ENCODE measurements at places on chromosomes 3 and 15. TPM values are rescaled to one million over a fixed set of nuclear protein-coding genes. Genes with fewer than 3 reads are reported as not detected.

DNA sequence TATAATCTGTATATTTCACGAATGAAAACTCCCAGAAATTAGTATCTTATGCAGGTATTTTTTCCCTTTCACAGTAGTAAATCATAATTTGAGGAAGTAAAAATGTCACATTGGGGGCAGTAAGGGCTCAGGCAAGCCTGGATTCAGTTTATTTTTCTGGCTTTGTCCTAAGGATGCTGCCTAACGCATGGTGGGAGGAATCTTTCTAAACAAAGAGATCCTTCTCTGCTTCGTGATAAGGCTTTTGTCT is 35.7 kb downstream of the DNASE1L3 start:
- no peak for DNase-seq

PSTPIP1 gene
- total RNA-seq = 1.2 TPM

P2RY12 gene
- total RNA-seq = 5.3 TPM

DNA sequence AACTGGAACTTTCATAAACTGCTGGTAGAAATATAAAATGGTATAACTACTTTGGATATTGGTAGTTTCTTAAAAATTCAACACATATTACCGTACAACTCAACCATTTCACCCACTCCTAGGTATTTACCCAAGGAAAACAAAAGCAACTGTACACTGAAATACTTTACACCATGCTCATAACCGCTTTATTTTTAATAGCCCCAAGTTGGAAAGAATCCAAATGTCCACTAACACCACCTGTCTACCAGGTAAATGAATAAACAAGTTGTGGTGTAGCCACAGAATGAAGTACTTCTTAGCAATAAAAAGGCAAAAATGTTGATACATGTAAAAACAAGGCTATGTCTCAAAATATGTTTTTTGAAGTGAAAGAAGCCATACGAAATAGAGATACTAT is 215.9 kb upstream of the PEX5L start:
- DNase-seq = no peak

DNA sequence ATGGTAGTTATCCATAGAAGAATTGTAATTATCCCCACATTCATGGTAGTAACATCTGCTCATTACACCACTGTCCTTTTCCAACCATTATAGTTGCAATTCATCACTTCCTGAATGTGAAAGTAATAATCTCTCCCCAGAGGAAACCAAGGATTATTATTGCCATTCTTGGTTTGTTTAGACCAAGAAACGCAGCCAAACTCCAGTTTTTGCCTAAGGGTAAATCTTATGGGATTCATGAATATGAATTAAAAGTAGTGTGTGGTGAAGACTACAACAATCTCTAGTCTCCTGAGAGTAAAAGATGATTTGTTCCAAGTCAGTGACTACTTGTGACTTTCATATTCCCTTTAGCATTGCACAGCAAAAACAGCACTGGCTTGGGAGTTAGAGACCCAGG is 45.7 kb upstream of the ABI3BP start:
- DNase-seq = no peak

NECTIN3 gene
- total RNA-seq = 71.3 TPM

DNA sequence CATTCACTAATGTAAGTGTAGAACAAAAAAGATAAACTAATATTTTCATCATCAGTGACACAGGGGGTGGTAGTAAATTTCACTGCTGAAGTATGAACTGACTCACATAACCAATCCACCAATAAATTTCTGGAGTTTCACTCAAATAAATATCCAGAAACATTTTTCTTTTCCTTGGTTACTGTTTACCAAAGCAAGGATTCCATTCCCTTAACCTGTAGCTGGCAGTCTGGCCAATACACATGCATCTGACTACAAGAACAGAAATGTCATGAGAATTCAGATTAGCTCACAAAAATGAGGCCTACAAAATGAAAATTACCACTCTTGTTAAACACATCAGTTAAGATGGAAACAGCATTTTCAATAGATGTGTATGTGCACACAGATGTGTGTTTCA is 80.3 kb downstream of the STAG1 start:
- no peak for DNase-seq

DNA sequence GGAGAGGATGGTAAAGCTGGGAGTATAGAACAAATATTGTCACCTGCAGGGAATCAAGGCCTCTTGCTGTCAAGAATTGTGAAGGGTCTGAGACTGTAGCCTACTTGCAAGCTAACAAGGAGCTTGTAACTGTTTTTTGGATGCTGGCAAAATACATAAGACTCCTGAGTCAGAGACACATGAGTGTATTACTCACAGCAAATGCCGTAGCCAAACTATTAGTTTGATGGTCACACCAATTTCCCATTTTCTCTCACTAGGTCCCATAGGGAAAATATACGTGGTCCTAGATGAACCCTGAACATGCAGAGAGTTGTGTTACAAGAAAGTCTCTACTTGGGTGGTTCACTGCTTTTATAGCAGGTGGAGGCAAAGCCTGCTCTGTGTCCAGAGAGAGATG is 44.7 kb upstream of the LIPC start:
- no peak for DNase-seq

- no peak for DNase-seq
These were observed 68.5 kb downstream of the WWTR1 start for GRCh38 chr3:149589332-149589731.

CNTN4 gene
- 56.6 TPM for total RNA-seq

DNA sequence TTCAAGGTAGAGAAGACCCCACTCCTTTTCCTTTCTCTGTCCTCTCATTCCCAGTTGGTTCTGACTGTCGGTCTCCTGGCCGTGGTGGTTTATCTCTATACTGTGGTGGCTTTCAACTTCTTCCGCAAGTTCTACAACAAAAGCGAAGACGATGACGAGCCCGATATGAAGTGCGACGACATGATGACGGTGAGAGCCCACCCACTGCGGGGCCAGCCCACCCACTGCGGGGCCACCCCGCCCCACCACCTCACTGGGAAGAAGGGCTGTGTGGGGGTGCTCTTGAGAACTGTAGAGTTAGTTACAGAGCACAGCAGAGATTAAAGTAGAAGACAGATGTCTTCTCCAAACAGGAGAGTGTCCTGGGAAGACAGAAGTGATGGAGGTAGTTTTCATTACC is 110.6 kb upstream of the CHRM5 start:
- no peak for DNase-seq

DNA sequence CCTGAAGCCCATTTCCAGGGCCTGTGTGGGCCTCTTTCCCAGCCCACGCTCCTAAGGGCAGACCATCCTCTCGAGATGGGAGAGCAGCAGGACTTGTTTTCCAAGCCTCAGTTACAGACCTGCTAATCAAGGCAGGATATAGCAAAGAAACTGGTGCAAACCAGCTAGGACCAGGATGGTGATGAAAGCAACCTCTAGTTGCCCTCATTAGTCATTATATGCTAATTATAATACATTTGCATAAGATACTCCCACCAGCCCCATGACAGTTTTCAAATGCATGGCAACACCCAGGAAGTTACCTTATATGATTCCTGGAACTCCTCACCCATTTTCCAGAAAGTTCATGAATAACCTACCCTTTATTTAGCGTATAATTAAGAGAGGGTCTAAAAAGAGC is 34.4 kb upstream of the TRH start:
- DNase-seq = no peak

PSMD2 gene
- 121 TPM for total RNA-seq

DNA sequence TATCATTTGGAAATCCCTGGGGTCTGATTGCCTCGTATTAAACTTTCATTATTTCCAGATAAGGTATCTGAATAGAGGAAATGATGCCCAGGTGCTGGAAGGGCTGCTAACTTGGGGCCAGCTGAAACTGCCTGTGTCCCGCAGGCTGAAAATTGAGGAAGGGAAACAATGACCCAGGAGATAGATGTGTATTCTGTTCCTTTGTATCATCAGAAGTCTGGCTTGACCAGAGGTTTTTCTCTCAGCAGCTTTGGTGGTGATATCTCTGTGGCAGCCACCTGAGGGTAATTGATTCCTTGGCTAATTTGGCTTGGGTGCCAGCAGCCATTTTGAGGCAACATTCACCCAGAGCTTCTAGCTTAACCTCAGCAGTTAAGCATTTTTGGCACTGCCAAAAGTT is 90.0 kb upstream of the STT3B start:
- no peak for DNase-seq

DNA sequence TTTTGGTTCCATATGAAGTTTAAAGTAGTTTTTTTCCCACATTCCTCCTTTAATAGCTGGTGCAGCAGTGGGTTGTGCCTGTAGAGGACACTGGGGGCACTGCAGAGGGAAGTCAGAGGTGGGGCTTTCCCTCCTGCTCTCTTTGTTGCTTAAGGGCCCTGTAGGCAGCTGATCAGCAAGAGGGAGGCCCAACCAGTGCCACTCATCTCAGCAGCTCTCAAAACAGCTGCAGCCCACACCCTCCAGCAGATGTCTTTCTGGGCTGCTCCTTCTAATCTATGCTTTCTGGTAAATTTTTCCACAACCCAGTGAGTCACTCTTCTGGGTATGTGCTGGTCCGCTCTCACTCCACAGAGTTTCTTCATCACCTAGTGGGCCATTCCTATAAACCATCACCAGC is 263.8 kb downstream of the FEZF2 start:
- DNase-seq = no peak

GOLGA6D gene
- not detected for total RNA-seq

GRCh38 chr3:155890671-155891190 is 20.3 kb downstream of the GMPS start:
- DNase-seq = no peak

GRCh38 chr3:7927864-7928263 is 573.8 kb upstream of the LMCD1 start:
- DNase-seq = no peak

NLGN1 gene
- total RNA-seq = 51.8 TPM

- DNase-seq = no peak
These were observed 349.5 kb upstream of the POU1F1 start for GRCh38 chr3:87625876-87626275.

GRCh38 chr3:180749322-180749721 is 70.0 kb upstream of the CCDC39 start:
- no peak for DNase-seq

JMJD7 gene
- 4.2 TPM for total RNA-seq

DNA sequence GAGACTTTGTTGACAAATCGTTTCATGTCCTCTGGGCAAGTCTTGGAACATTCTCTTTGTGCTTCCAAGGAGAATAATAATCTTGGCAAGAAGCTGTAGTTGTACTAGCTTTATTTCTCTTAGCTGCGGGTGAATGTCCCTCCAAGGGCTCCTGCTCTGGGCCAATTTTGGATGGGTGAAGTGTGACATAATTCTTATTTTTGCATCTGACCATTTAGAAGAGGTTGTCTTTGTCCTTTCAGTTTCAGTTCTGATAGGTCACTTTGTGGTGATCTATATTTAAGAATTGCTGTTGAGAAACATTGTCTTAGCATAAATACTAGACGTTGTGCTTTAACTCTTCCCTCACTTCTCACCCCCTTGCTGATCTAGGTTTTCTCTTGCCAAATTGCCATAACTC is 164.8 kb upstream of the RORA start:
- DNase-seq = no peak

LSMEM2 gene
- total RNA-seq = 0.79 TPM

DNA sequence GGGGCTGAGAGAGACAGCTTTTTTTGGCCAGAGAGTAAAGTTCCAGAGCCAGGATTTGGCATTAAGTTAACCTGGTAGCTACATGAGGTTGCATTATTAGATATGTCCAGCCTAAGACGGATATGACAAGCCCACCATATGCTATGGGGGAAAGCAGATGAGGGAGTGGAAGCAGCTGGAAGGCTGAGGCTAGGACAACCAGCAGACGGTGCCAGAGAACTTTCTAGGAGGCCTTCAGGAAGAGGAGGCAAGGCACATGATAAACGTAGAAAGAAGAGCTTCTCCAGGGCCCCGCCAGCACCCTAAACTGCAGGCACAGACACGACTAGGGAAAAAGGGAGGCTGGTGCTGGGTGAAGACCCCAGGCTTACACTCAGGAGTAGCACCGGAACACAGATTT is 87.0 kb downstream of the CTNNB1 start:
- no peak for DNase-seq

DNA sequence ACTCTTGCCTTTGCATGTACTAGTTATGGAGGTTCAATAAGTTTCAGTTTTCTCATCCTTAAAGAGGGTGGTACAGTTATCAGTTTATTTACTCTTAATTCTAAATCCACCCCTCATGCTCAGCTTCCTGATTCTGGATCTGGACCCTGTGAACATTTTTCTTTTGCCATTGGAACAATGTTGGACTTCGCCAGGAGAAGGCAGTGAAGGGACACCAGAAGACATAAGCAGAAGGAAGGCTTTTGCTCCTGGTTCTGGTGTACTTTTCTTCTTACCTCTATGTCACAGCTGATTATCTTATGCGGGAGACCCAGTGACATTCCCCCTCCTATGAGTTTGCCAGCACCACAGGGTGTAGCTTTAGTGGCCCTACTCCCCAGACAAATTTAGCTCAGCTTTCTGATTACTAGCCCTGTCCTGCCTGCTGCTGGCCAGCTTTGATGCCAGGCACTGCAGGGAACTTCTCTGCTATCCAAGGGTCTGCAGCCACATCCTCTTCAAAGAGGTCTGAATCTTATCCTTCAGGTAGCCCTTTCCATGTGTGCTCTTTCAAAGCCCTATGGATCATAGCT is 466.3 kb upstream of the EPHA3 start:
- DNase-seq = no peak

GRCh38 chr3:171825222-171825828 is 15.0 kb upstream of the PLD1 start:
- DNase-seq = no peak

DNA sequence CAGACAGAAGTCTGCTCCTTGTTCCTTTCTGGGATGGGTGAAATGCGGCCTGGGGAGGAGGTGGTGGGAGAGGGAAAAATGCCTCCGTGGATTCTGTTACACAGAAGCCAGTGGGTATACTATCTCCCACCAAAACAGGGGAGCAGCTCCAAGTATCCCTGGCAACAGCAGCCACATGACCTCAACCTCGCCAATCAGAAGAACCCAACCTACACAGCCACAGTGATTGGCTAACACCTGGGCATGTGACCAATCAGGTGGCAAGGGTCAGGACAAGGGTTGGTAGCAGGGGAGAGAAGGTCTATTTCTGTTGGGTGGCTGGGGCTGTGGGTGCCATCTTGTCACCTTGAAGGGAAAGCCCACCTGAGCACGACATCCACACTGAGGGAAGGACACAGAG is 9.1 kb upstream of the ACAD9 start:
- no peak for DNase-seq

DNA sequence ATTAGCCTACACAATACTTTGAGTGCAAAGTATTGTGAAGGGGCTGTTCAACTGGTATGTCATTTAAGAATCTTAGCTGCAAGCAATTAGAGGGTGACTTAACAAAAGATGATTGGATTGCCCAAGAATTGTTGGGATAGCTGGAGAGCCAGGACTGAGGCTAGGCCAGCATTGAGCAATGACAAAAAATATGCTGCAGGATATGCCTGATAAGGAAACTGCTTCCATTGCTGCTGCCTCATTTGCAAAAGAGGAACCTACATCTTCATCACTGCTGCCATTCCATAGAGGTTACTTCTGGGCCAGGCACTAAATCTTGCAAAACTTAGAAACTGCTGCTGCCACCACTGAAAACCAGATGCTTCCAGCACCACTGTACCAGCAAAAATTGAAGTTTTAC is 108.0 kb upstream of the TBC1D5 start:
- DNase-seq = no peak

- DNase-seq = no peak
These were observed 586 bp upstream of the LSMEM2 start for GRCh38 chr3:50278123-50278879.

- no peak for DNase-seq
These were observed 31.4 kb upstream of the TKT start for GRCh38 chr3:53287131-53287629.

GRCh38 chr3:109115451-109115850 is 2.5 kb downstream of the MORC1 start:
- no peak for DNase-seq
